Activated naive CD4-positive, alpha-beta T cell treated with anti-CD3 and anti-CD28 coated beads, Interleukin-2, amount 50 U/mL, for 16 hours (primary cell): ENCODE measurements at places on chromosomes 7 and 10.

- no peak for DNase-seq
Measured at GRCh38 chr7:122944682-122945303, 50.7 kb downstream of the TAS2R16 start.

DNA sequence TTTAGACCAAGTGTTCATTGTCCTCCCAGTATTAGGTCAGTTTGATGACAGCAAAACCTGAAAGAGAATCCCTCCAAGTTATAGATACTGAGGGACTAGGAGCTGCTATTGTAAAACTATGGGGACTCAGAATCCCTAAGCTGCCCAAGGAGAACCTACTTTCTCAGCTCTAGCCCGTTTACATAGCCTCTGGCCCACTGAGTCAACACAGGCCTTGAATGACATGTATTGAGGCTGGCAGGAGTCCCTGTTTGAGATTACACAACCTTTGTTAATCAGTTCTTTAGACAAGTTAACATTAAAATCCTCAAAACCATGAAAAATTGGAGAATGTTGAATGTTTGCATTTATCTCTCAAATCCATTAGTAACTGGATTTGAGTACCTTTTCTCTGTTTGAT is 1079.0 kb downstream of the KCNMA1 start:
- no peak for DNase-seq

DNA sequence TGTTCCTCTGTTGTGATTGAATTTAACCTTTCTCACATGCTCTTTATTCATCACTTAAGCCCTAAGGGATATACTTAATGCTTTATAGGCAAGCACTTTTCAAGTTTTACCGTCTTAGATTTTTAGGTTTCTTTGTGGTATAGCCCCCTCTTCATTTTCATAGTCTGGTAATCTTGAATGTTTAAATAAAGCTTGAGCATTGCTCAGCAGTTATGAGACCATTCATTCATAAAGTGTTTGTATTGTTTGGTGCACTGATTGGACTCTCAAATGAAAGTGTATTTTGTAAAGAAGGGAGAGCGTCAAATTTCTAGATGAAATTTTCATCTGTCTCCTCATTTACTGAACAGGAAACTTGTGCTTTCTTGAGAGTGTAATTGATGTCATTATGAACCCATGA is 25.2 kb downstream of the TASOR2 start:
- DNase-seq = no peak

- no peak for DNase-seq
Measured at GRCh38 chr10:59675812-59676211, 33.8 kb downstream of the SLC16A9 start.

- DNase-seq = no peak
Measured at GRCh38 chr10:83229991-83230390, 909.3 kb upstream of the GHITM start.

DNA sequence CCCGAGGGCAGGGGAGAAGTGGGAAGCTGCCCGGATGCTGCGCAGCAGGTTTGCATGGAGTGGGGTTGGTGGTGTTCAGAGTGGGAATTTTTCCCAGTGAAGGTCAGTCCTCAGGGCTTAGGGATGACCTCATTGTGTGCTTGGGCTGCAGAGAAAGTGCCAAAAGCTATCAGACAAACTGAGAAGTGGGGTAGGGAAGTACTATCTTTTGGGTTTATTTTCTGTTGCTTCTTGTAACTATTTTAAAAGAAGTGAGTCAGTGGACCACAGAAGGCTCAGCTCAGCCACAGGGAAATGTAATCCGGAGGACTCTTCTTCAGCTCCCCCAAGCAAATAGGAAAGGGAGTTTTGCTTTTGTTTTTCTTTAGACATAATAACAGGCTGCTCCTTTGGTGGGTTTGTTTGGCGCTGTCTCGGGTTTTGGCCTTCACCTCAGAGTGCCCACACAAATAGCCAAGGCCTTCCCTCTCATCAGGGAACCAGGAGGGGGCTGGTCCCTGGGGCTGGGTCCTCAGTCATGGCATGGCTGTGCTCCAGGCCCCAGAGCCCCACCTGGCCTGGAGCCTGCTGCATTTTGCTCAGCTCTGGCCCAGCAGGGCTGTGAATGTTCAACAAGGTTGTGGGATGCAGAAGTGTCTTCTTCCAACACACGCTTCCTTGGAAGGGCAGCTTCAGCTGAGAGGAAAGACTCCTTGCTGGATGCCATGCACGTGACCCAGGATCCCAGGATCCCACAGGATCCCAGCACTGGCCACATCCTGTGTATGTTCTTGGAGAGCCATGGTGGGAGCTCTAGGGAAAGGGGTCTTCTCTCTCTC is 5.4 kb upstream of the FAM170B start:
- DNase-seq = no peak
